Fibroblast of lung (primary cell): ENCODE measurements at places on chromosomes 6 and 20.

DNA sequence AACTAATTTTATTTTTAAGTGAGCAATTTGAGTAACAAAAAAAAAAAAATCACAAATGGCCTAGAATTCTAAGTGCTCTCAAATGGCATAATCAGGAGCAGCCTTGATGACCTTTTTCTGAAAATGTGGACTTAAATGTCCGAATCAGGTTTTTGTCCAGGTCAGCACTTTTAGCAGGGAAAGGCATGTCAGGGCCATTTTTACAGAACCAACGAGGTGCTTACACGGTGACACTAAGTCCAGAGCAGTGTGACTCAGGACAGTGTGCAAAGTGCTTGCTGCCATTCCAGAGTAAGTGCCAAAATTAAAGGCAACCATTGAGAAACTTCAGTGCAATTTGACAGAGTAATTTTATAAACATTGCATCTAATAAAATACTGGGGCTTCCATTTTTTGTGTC lies 127.8 kb downstream of the KIF16B start:
- no peak for DNase-seq

- DNase-seq: no peak
Measured at GRCh38 chr6:142786476-142786875, 158.5 kb downstream of the HIVEP2 start.

DNA sequence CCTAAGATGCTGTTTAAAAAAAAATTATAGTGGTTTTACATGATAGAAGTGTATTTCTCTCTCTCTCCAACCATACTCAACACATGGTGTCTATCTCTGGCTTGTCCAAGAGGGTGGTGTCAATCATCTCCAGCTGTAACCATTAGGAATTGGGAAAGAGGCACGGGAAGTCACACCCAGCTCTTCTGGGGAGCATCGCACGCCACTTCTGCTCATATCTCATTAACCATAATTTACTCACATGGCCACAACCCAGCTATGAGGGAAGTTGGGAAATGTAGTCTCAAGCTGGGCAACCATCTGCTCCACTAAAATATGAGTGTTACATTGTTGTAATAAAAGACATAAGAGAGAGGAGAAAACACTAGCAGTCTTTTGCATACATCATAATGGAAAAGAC lies 30.4 kb upstream of the TSHZ2 start:
- DNase-seq: peak; percentile 63

GRCh38 chr6:77880501-77880900 lies 227.7 kb downstream of the MEI4 start:
- DNase-seq: no peak

GRCh38 chr6:161226009-161226964 lies 47.6 kb downstream of the AGPAT4 start:
- no peak for DNase-seq

DNA sequence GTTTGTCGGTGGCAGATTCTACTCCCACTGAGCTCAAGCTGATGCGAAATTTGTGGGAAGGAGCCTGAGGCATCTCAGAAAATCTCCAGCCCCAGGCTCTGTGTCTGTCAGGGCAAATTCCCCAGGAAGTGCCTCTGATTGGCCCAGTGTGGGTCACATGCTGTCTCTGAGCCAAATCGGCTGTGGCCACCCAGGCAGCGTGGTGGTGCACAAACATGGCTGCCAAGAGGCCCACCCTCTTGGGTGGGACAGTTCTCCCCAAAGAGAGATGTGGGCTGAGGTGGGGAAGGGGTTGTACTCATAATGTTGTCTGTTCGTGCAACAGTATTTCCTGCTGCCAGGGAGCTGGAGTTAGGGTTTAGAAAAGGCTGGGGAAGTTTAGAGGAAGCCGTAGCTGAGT lies 130.6 kb downstream of the BMP7 start:
- no peak for DNase-seq

DNA sequence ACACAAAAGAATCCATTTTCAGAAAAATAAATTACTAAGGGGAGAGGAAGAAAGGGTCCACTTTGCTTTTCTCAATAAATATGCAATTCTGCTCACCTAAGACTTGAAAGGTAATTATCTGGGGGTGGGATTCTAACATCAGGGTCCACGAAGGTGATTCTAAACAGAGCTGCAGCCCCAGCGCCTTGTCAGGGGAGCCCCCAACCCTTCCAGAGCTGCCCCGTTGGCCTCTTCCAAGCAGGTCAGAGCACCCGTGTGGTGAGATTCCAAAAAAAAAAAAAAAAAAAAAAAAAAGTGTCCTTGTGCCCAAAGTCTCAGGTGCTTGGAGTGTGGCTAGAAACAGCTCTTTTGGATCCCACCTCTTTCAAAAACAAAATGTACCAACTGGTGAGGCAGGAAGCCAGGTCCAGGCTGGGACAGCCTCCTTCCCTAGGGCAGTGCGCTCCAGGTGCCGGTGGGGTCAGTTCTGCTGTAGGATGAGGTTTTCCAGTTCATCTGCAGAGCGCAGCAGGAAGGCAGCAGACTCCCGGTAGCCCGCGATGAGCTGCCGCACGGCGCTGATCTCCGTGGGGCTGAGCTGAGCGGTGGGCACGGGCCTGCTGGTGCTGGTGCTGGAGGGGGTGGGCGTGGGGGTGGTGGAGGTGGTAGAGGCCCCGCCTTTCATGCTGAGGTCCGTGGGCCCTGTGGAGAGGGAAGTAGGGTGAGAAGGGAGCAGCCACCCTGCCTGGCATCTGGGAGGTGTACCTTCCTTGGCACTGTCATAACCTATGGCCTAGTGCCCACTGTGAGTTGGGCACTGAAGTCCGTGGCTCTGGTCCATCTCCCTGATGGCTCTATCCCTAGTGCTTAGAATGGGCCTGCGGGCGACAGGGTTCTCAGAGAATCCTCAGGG lies 89.3 kb downstream of the ASXL1 start:
- DNase-seq: no peak

DNA sequence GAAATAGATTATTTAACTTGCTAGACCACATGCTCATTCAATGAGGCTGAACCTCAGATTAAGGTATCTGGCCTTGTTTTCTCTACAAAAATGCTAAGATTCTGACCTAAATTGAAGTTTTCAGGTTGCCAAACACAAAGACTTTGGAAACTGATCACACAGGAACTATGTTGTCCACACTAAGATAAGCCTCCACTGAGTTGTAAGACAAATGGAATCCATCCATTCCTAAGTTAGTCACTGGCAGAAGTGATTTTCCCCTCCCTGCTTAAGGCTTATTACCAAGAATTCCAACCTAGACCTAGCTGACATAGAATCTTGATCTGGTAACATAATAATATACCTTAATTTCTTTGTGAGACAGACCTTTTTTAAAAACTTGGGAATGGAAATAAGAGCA lies 608.1 kb downstream of the TENT5A start:
- peak; percentile 86 for DNase-seq

DNA sequence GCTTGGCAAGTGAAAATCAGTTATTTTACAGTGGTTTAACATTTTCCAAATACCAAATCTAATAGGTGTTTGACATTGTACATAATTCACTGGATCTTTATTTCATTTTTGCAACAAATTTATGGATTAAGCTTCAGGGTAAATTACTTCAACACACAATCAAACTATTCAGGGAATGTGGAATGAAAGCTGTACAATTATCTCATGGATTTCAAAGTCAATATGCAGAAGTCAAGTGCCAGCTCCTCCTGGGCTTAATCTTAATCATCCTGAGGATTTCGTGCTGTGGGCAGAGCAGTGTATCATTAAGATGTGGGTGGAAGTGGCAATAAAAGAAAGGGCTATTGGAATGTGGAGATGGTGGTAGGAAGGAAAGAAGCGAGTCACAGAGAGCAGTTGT lies 548.8 kb downstream of the COL12A1 start:
- DNase-seq: no peak

DNA sequence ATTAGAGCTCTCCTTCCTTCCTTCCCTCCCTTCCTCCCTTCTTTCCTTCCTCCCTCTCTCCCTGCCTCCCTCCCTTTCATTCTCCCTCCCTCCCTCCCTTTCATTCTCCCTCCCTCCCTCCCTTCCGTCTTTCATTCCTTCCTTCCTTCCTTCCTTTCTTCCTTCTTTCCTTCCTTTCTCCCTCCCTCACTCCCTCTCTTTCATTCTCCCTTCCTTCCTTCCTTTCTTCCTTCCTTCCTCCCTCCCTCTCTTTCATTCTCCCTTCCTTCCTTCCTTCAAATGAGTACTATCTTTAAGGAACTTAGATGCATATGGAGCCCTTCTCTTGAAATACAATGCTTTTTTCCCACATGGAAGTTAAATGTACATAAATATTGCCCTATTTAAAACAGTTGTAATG lies 20.9 kb upstream of the PTPRK start:
- DNase-seq: no peak

- peak; percentile 41 for DNase-seq
Measured at GRCh38 chr6:127031511-127031910, 87.0 kb upstream of the RSPO3 start.

DNA sequence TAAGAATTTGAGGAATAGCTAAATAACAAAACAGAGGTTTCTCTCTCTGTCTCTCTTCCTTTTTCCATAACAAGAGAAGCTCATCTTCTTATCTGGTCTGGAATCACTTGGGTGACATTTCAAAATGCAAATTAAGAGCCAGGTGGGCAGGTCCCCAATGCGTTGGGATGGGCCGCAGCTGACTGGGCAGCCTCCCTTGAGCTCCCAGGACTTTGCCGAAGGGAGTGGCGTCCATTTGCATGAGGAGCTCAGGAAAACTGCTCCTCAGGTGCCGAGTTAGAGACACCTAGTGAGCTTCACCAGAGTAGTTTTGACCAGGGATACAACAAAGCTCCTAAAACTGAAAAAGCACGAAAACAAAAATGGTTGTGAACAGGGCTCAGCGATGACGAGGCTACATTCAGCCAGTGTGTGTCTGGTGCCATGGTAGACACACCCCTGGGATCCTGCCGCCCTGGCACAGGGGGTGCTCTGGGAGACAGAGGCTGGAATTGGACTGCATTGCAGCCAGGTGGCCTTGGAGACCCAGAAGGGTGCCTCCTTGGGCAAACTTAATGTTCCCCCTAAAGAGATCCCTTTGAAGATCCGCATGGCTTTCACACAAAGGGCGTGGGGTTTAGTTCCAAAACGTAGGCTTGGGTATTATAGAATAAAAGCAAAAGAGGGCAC lies 13.5 kb upstream of the SERPINB6 start:
- DNase-seq: no peak

DNA sequence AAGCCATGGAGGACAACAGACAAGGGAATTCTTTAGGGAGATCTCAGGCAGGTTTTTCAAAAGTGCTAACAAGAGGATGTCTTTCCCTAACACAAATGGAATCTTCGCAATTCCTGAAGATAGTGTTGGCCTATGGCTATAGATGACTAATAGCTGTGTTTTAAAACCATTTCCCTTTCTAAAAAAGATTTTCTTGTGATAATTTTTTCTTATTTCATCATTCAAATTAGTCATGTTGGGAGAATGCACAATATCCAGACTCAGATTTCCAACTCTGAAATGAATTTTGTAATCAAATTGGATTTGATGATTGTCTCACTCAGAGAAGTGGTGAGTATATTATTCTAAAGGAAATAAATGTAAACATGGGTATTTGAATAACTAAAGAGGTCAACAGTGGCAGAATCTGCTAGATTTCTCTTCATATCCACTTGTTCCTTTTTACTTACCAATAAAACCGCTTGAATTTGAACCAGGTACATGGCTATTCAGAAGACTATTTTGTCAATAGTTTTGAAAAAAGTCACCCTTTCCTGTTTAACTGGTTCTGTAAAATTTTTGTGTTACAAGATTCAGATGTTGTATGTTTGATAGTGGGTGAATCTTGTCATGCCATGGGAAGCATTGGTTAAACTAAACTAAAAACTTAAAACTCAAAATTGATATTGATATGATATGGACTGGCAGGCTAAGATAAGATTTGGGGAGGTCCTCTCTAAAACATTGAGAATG lies 1223.7 kb upstream of the EYS start:
- DNase-seq: peak; percentile 68

DNA sequence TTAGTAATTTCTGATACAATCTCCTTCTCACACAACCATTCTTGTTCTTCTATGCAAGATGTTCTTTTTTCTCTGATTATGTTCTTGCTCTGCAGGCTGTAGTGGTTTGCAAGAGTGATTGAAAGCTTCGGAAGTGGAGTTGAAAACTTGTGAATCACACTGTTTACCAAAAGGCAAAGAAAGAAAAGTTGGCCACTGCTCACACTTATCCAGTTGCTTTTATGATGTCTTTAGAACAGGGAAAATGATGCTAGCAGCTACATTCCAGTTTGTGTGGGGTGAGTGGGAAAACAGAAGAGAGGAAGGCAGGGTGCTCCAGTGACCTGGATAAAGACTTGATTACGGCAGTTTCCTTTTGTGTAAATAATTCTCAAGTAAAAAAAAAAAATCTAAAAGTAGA lies 583.3 kb downstream of the TENT5A start:
- peak; percentile 5 for DNase-seq

DNA sequence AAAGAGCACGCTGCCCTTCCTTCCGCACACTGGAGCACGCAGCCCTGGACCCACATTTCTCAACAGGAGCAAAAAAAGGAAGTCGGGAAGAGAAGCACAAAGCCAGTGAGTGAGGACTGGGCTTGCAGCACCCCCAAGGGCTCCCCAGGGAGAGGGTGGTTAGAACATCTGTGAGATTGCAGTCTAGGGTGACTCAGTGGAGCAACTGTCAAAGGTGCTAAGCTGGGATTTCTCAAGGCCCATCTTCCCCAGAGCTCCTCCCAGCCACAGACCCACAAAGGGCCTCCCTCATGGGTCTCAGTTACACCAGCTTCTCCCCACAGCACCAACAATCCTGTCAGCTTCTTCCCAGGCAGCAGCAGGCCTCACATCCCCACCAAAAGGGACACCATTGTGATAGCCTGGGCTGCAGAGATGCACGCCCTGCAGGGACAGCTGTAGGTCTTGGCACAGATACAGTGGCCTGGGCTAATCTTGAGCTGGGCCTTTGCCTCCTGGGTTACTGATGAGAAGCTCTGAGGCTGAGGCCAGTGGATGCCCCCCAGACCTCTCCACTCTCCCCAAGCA lies 39.6 kb upstream of the CD93 start:
- DNase-seq: peak; percentile 70

DNA sequence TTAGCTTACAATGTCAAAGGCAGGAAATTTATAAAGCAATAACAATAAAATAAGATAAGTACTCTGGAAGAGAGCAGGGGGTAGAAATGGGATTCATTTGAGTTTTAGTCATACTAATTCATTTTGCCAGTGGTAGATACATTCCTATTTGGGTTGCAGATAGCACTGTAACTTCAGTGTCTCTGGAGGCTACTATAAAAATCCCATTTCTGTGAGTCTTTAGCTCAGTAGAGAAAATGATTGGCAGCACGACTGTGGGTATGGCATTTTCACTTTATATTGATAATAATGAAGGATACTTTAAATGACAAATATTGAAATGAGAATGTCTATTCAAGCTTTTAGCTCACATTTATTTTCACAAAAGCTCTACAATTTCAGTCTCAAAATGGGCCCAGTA lies 93.6 kb downstream of the FHL5 start:
- DNase-seq: no peak

DNA sequence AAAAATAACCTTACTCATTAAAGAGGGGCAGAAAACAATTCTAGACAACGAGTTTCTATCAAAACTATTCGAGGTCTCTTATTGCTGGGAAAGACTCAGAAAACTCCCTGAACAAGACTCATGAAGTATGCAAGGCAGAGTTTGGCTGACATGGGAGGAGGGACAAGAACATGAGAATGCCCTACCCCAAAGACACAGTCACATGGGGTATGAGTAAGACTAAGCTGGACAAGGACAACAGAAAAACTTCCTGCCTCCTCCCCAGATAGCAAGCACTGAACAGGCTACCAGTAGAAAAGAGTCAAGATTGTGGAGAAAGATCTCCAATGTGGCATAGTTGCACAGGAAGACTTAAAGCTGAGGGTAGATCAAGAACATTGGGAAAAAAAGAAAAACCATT lies 39.7 kb upstream of the PHIP start:
- no peak for DNase-seq
